ENCODE measurements at places on chromosomes 4 and X.

GRCh38 chr4:124947622-124948265, 235.2 kb upstream of the ANKRD50 start:
- DNase-seq, result no peak

DNA sequence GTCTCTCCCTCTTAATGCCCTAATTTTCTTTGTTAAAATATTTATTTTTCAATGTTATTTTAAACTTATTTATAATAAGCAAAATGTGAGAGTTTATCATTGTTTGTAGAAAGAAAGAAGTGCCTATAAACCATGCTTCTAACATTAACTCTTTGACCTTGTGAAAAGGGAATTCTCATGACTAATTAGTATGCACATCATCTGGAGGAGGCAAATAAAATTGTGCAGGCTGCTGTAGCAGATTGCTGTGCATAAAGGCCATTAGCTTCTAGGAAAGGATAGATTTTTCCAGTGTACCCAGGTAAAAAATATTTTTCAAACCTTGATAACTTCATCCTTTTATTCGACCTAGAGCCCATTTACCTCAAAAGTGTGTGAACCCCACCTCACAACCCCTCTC, 84.6 kb upstream of the GUCY1A1 start:
- DNase-seq, result no peak

GRCh38 chr4:36046026-36046425, 198.3 kb downstream of the ARAP2 start:
- no peak for DNase-seq

GRCh38 chr4:83172371-83172770, 57.8 kb upstream of the PLAC8 start:
- no peak for DNase-seq

DNA sequence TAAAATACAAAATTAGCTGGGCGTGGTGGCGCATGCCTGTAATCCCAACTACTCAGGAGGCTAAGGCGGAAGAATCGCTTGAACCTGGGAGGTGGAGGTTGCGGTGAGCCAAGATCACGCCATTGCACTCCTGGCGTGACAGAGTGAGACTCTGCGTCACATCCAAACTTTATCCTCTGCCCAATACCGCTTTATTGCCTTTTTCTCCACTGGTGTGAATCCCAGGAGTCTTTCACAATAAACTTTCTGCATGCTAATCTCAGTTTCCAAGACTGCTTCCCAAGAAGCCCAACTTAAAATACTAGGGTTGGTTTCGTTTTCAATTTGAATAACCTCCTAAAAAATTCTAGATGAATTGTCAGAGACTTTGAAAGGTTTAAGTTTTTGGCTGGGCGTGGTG, 27.2 kb upstream of the DHX15 start:
- DNase-seq, result no peak

DNA sequence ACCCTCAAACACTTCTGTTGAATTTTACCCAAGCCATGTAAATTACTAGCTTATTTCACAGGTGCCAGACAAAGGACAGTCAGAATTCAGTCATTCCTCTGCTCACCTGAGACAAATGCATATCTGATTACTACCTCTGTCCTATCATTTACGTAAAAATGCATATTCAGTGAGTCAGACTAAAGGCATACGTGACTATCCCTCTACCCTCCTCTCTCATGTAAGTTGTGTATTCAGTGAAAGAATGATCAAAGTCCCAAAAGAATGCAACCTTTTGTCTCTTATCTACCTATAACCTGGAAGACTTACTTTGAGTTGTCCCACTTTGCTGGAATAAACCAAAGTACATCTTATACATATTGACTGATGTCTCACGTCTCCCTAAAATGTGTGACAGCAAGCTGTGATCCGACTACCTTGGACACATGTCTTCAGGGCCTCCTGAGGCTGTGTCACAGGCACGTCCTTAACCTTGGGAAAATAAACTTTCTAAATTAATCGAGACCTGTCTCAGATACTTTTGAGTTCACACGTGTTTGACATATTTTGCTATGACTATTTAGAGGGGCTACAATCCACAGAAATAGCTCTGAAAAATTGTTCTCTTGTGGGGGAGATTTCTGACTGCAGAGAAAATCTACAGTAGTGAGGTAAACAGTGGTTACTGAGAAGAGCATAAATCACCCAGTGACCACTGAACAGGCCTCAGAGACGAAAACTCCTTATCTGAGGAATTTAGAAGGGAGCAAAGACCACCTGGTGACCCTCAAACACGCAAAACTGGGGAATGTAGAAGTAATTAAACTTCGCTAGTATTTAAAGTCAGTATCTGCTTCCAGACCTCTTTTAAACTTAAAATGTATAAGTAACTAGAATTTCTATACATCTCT, 1575.8 kb downstream of the STIM2 start:
- no peak for DNase-seq

DNA sequence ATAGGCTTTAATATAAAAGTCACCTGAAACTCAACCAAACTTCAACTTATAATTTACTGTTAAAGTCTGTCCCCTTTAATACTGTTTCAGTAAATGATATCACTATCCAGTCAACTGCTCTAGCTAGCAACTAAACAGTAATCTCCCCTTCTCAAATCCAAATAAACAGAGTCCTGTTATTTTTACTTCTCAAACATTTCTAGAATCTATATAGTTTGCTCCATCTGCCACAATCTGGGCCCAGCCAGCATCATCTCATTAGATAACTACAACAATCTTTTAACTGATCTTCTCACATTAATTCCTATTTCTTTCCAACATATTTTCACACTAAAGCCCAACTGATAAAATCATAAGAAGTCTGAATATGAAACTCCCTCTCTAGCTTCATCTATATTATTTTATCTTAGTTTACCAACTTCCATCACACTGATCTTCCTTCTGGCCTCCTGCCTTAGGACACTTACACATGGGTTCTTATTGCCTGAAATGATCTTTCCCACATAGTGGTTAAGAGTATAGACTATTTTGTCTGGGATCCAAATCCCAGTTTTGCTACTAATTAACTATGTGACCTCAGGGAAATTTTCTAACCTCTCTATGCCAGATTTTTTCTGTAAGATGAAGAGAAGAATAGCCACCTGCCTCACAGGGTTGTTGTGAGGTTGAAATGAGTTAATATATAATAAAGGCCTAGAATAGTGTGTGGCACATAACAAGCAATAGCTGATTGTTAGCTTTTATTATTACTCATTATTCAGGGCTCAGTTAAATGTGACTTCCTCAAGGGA, 18.6 kb downstream of the TBCK start:
- DNase-seq, result no peak

DNA sequence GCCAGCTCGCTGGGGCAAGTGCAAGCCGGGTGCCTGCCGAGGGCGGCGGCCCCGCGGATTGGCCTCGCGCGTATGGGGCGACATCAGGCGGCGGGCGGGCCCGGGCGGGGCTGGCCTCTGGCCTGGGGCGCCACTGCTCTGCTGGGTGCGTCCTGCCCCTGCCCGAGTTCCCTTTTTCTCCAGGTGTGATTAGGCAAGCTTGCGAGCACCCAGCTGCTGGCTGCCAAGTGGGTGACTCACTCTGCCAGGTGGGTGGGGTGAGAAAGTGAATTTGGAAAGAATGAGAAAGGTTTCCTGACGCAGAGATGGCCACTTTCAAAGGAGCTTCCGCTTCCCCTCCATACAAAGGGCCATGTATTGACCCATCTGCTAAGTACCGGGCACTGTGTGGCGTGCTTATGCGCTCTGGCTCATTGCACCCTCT, 32.5 kb downstream of the FGFBP1 start:
- DNase-seq, result no peak

DNA sequence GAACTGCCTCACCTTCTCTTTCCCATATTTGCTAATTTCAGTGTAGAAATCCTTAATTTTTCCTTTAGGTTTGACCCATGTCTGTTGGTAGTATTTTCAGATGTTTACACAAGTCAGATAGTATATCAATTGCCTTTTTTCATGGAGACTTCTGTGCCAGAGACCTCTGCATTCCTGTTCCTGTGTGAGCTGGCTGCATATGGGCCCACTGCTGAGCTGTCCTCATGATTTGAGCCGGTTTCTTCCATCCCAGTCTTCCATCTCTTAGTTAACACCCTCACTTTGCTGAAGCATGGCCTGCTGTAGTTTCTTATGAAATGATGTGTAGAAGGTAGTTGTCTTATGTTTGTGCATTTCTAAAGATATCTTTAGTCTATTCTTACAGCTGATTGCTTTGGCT, 40.0 kb downstream of the CDS1 start:
- no peak for DNase-seq

GRCh38 chr4:65880594-65880993, 210.3 kb upstream of the EPHA5 start:
- no peak for DNase-seq

DNA sequence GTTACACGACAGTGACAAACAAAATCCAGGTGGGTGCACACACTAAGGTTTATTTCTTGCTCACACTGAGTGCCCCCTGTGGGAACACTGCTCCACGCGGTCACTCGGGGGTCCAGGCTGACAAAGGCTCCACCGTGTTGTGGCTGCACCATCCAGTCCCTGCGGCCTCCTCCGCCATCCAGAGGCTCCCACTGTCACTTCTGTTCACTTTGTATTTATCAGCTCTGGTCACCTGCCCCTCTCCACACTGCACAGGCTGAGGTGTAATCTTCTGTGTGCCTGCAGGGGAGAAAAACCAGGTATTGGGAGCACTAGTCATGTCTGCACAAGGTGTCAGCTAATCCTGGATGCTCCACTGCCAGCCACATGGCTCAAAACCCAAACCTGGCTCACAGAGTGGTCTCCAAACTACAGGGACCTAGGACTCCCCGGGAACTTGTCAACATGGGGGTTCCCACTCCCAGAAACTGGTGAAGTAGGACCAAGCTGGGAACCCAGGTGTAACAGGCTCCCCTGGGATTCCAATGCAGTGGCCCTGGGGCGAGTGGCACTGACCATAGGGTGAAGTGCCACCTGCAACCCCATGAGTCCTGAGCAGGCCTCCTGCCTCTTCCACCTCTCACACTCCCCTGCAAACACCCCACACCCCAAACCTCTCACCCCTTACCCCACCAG, 25.5 kb downstream of the HMX1 start:
- DNase-seq, result no peak

DNA sequence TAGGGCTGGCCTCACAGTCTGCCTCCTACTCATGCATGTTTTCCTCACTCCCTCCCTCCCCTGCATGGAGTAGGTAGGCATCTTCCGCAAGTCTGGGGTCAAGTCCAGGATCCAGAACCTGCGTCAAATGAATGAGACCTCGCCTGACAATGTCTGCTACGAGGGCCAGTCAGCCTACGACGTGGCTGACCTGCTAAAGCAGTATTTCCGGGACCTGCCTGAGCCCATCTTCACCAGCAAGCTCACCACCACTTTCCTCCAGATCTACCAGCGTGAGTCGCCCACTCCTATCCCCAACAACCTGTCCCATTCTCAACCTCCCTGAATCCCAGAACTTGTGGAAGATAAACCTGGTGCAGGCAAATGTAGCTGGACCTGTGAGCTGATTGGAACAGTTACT, 73.4 kb downstream of the STARD8 start:
- no peak for DNase-seq

GRCh38 chr4:70915036-70915815, 13.1 kb downstream of the MOB1B start:
- no peak for DNase-seq

DNA sequence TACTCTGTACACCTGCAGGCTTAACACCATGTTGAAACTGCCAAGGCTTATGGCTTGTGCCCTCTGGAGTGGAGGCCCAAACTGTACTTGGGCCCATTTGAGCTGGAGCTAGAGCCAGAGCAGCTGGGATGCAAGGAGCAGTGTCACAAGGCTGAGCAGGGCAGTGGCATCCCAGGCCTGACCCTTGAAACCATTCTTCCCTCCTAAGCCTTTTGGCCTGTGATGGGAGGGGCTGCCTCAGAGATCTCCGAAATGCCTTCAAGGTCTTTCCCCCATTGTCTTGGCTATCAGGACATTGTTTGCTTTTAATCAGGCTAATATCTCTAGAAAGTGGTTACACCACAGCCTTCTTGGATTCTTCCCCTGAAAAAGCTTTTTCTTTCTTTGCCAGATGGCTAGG, 10.9 kb upstream of the PNMA5 start:
- no peak for DNase-seq

- DNase-seq, result no peak
Measured at GRCh38 chrX:79365591-79365990, 1.5 kb downstream of the ITM2A start.

DNA sequence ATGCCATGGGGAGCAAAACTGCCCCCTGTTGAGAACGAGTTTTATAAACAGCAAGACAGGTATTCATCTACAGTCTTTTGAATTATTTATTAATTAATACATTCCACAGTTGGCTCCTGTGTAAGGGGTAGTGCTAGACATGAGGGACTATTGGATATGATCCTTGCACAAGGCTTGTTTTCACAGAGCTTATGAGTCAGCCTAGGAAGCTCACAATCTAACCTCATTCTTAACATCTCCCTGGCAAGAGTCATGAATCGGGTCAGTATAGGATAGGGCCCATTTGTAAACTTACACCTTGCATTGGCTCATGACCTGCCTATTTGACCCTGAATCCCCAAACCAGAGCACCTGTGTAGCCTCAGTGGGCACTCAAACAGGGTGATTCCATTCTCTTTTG, 209.1 kb upstream of the HCCS start:
- no peak for DNase-seq

- no peak for DNase-seq
Measured at GRCh38 chrX:78673246-78673645, 14.1 kb upstream of the RTL3 start.

DNA sequence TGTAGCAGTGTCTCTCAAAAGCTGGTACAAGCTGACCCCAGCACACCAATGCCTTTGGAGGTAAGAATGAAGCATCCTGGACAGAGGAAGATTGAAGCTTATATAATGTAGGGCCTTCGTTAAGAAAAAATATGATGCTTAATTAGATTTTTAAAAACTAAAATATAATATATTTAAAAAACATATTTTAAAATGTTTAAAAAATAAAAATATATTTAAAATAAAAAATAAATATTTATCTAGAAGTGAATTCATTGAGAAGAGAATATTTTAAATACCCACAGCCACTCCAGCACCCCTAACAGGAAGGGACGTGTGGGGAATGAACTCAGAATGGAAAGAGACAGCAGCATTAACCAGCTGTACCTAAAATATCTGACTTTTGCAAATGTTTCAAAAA, 65.1 kb upstream of the DDX53 start:
- no peak for DNase-seq

- no peak for DNase-seq
Measured at GRCh38 chr4:156118507-156119220, 165.0 kb upstream of the CTSO start.

Measured in activated CD4-positive, CD25-positive, alpha-beta regulatory T cell treated with anti-CD3 and anti-CD28 coated beads, Interleukin-2, amount 50 U/mL, for 16 hours (primary cell).